ENCODE measurements at places on chromosomes 7 and 10.

DNA sequence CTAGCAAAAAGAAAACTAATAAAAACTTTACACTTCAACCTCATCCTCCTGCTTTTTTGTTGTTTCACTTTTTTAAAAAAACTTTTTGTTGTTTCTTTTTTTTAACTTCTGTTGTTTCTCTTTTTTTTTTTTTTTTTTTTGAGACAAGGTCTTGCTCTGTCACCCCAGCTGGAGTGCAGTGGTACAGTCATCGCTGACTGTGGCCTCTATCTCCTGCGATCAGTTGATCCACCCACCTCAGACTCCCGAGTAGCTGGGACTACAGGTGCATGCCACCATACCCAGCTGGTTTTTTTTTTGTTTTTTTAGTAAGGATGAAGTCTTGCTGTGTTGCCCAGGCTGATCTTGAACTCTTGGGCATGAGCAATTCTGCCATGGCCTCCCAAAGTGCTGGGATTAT lies 58.0 kb upstream of the HELLS start:
- no peak for DNase-seq

DNA sequence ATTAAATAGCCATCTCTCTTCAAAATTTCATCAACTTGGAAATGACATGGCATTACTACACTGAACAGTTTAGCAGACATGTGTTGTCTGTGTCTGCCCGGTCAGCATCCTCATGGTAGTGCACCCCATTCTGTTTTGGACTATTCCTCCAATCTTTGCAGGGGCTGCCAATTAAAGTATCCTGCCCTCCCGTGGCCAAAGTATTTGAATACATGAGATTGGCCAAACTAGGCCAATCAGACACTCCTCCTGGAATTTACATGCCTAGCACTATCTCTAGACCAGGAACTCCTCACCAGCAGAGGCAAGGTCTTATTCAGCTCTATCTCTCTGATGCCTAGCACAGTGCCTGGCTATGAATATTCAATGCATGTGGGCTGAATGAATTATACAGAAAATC lies 4.4 kb downstream of the SHTN1 start:
- DNase-seq: no peak

DNA sequence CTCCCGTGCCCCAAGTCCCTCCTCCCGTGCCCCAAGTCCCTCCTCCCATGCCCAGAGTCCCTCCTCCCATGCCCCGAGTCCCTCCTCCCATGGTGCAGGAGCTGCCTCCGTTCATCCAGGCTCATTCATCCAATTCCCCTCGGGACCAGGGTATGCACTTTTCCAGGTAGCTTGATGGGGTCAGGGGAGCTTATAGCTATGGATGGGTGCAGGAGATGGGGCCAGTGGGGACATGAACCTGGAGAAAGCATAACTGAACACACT lies 201.3 kb downstream of the PTPRN2 start:
- no peak for DNase-seq

DNA sequence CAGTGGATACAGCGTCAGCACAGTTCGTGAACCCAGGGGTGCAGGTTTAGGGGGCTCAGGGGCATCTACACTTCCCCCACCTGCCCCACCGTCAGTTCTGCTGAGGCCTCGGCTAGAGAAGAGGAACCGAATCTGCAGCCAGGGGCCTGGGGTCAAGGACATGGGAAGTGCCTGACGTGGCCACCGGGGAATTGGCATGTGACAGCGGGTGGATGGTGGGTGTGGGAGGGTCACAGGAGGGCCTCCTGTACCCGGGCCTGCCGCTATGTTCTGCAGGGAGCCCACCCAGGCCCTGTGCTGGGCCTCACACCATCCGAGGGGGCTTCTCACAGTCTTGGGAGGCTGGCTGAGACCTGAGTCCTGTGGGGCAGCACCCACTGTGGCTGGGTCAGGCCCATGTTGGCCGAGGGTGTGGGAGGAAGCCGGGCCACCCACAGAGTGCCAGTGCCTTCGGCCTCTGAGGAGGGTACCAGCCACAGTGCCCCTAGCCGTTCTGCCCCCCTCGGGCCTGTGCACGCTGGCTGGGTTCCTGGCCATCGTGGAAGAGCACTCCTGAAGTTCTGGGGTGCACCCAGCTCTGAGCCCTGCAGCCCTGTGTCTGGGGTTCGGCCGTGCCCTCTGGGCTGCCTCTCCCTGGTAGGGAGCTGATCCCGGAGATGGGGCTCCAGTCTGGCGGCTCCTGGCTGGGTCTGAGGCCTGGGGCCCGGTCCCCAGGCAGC lies 5.9 kb downstream of the TTYH3 start:
- no peak for DNase-seq

DNA sequence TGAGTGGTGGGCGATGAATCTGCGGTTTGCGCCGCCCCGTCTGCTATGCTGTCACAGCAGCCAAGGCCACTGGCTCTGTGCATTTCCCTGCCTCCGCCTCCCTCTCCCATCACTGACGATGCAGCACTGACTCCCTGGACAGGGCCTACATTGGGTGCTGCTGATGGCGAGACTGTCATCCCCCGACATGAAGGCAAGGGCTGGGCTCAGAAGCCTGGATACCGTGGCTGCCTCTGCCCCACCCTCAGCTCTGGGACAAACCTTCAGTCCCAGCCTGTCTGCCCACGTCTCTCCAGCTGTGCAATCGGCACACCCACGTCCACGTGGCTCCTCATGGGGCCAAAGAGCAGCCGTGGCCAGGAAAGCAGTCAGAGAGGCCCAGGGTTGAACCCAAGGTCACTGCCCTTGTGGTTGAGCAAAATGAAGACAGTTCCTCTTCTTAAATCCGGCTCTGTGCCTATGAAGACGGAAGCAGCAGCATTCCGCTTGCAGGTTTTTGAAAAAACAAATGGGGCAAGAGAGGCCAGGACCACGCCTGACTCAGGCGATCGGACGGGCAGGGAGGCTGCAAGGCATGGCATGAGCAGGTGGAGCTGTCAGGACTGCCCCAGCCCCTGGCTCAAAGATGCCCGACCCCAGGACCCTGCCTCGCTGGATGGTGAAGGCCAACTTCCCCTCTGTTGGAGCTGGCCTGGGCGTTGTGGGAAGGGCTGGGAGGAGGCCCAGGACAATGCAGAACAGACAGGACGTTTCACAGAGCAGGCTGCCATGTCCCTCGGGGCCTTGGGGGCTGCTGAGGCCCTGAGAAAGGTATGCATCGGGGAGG lies 517.5 kb downstream of the DNAJB6 start:
- DNase-seq: no peak

GRCh38 chr10:12400266-12400931 lies 51.1 kb downstream of the CAMK1D start:
- DNase-seq: no peak

DNA sequence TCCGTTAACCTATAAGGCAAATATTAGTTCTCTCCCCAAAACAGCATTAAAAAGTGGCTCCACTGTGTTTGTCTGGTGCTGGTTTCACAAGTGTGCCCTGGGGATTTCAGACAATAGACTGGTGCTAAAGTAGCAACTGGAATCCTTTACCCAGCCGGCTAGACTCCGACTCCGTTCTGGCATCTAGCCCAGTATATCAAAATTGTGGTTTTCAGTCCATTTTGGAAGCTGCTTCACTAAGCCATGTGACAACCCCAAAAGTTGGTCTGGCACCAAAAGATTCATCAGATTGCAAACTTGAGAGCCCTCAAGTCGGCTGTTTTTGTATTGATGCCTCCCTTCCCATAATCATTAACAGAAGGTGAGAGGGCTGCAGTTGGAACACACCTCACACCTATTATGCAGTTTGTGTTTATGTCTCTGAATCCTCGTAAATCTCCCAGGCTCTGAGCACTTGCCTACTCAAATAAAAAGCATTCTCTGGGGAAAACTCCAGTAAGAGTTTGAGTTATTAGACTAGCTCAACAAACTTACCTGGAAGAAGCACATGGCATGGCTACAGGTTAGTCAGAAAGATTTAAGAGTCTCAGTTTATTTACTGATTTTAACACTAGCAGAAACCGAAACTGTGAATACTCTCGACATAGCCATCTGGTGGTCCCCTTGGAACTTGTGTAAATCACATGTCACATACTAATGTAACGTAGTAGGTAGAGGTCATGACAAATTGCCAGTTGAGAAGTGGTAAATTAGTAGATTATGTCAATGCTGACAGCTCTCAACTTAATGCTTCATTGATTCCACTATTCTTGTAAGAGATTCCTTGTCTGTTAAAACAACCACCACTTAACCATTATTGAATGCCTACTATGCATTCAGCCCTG lies 14.8 kb upstream of the WNT16 start:
- DNase-seq: no peak

DNA sequence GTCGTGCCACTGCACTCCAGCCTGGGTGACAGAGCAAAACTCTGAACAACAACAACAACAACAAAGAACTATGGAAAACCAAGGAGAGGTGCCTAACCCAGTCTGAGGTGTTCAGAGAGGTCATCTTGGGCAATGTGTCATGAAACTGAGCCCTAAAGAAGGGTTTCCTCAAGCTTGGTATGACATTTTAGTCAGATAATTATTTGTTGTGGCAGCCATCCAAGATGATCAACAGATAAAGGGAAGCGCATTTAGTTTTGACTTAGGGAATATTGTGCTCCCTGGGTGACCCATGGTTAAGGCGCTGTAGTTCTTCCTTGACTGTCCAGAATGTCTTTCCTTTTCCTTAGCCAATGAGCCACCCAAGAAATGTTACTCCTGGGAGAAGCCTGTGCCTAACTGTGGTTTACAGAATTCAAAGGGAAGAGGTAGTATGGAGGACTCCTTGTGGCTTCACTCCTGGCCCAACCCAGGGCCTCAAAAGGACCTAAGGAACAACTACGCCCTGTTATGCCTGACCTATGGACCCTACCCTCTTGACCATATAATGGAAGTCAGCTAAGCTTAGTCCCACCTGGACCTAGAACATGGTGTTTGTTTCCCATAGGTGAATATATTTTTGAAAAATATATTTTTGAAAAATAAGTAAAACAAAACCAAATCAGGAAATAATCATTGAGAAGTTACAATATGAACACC lies 42.4 kb downstream of the TPST1 start:
- DNase-seq: no peak

DNA sequence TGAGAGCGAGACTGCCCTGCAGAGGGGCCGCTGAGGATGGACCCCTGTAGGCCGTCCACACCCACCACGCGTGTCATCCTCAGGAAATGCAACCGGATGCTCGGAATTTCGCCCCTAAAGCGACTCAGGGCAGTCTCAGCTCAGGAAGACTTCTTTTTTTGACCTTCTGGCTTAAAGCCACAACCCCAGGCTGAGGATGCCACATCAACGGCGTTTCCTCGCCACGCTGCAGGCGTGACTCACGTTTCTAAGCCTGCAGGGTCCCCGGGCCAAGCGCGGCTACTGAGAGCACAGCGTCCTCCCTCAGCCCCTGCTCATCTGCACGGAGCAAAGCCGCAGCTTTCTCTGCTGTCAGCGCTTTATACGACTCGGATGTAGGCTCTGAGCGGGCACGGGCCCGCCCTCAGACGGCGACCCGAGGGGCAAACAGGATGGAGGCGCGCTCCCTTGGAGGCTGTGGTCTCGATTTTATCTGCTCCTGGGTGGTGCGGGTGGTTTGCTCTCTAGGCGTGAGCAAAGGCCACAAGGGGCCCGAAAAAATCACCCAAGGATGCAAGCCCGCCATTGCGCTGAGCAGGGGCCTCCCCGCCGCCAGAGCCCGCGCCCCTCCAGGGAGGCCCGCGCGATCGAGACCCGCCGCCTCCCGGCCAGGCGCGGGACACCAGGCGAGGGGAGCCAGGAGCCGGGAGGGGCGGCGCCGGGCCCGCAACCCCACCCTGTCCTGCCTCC lies 726 bp upstream of the INSIG1 start:
- DNase-seq: peak; percentile 66

GRCh38 chr10:47396311-47396717 lies 12.2 kb upstream of the ZNF488 start:
- DNase-seq: no peak

DNA sequence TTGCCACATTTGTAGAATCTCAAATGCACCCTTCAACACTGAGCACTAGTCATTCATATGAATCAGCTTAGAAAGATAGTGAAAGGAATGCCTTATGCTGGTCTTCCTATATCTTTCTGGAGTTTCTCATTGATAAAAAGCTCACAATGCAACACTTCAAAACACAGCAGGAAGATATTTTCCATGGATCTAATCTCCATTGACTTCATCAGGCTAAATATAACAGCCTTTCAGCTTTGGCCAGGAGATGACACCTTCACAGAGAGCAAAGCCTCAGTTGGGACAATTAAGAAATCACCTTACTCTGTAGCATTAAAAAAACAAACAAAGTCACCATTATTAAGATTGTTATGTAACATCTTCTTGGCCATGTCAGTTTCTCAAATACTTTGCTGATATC lies 6.7 kb downstream of the NRP1 start:
- no peak for DNase-seq

DNA sequence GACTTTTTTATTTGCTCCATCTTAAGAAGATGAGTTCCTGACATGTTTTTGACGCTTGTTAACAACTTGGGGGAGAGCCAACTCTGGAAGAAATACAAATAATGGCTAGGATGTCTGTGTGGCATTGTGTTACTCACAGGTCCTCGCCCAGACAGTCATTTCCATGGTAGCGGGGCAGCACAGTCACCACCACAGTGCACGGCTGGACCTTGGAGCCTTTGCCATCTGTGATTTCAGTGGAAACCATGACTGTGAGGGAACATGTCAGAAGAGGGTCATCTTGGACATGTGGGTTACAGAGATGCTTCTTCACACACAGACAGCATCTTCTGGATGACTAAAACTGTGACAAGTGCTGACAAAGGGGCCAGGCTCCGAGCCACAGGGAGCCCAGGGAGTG lies 74.5 kb downstream of the PKD1L1 start:
- DNase-seq: no peak

DNA sequence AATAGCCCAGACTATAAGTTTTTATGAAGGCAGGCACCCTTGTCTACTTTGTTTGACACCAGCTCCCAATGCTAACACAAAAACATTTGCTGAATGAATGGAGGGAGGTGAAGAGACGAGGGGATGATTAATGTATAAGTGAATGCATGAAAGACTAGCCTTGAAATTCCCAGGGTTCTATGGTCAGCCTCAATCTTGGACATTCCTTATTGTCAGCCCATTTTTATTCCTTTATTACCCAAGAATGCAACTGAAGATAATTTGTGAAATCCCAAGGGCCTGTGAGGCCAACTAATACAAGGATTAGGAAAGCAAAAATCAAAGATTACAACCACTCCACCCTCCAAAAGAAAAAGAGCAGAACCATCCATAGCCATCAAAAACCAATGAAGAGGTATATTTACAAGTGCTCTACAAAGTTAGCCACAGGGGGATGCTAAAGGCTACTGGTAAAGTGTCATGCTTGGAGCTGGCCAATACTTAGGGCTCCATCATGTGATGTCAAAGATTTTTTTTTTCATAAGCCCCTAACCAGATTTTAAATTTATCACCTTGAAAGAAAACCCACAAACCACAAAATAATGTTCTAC lies 40.0 kb upstream of the ASAH2 start:
- no peak for DNase-seq

DNA sequence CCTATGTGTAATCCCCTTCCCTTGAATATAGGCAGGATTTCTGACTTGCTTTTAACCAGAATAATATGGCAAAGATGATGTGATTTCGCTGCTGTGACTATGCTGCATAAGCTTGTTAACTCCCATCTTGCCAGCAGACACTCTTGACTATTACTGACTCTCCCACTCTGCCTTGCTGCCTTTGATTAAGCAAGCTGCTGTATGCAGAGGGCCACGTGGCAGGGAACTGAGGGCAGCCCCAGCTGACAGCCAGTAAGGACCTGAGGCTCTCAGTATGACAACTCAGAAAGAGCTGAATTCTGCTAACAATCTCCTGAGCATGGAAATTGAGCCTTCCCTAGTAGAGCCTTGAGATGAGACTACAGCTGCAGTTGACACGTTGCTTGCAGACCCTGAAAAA lies 279.4 kb upstream of the CACNA2D1 start:
- no peak for DNase-seq

All from effector CD8-positive, alpha-beta T cell (primary cell).